ENCODE measurements at places on chromosomes 2 and 18.

GRCh38 chr2:19321946-19322345 lies 36.5 kb downstream of the OSR1 start:
- no peak for DNase-seq

DNA sequence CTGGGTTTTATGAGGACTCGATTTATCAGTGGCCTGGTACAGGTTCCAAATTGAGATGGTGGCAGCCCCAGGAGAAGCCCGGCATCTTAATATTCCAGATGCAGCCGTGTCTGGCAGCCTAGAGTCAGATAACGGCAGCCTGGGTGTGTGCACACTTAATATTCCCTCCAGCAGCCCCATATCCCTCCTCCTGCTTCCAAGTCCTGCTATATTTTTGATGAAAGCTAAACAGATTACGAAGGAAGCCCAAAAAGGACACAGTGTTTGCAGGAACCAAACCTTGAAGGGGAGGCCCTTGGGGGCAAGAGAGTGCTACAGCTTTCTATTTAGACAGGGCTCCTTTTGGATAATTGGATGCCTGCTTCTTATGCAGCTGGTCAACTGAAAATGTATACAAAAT lies 25.1 kb upstream of the ALK start:
- DNase-seq = no peak

- no peak for DNase-seq
Measured at GRCh38 chr2:173401716-173402326, 47.1 kb downstream of the CDCA7 start.

GRCh38 chr2:191740759-191741158 lies 62.8 kb downstream of the NABP1 start:
- DNase-seq = no peak

GRCh38 chr18:75828379-75828778 lies 400.9 kb upstream of the SMIM21 start:
- no peak for DNase-seq

DNA sequence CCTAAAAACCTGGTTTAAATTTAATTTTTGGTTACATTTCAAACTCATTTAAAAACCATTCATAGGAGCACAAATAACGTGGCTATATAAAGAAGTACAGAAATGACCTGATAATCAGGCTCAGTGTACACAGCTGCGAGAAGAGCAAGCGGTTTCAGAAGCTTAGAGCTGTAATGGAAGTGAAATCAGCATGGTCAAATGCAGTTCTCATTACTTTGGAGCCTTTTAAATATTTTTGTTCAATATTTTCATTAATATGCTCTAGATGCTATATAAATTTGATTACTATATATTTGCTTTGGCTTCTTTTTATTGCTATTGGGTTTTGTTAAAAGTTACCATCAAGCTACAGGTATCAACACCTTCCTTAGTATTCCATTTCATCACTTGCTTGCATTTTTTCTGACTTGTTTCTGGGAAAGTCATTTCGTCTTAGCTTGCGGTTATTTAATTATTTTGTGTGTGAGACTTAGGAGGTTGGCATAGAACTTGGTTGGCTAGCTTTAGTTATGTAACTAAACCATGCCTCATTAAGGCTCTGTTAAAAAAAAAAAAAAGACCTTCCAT lies 58.7 kb downstream of the AFTPH start:
- DNase-seq = no peak

All from CD4-positive, alpha-beta T cell treated with Interferon gamma for 1 hour (primary cell).